Muscle of leg (tissue), 16 donors: ENCODE measurements at places on chromosomes 12 and 14. TPM values are rescaled to one million over a fixed set of nuclear protein-coding genes. Genes with fewer than 3 reads are reported as not detected.

The ADCK1 gene
- 2.8 TPM for total RNA-seq

The SLCO1A2 gene
- not detected for total RNA-seq

The SLCO1B1 gene
- total RNA-seq: 0.04 TPM

The TMEM120B gene
- 10.2 TPM for total RNA-seq

The GDF11 gene
- total RNA-seq: 4.5 TPM

The TSPAN19 gene
- 0.04 TPM for total RNA-seq

The MYH7 gene
- 124 TPM for total RNA-seq

The OVCH1 gene
- total RNA-seq: 0.35 TPM
